ENCODE measurements at places on chromosomes 11 and 22. TPM values are rescaled to one million over a fixed set of nuclear protein-coding genes. Genes with fewer than 3 reads are reported as not detected.

The THY1 gene
- total RNA-seq, result 3.6 TPM

The SLC36A4 gene
- total RNA-seq, result 8.4 TPM

DNA sequence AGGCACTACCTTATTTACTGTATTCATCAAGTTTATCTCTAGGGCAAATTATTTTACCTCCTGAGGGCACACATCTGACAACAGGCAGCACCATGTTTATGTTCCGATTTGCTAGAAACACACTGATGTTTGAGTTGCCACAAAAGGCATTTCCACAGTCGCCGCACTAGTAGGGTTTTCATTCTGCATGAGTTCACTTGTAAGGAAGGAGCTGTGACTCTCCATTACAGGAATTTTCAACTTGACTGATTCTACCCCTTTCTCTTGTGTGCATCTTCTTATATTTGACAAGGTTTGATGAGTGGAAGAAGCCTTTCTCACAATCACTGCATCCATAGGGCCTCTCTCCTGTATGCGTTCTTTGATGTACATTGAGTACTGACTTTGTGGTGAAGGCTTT, 455.9 kb upstream of the CNTN5 start:
- ATAC-seq, result no peak

DNA sequence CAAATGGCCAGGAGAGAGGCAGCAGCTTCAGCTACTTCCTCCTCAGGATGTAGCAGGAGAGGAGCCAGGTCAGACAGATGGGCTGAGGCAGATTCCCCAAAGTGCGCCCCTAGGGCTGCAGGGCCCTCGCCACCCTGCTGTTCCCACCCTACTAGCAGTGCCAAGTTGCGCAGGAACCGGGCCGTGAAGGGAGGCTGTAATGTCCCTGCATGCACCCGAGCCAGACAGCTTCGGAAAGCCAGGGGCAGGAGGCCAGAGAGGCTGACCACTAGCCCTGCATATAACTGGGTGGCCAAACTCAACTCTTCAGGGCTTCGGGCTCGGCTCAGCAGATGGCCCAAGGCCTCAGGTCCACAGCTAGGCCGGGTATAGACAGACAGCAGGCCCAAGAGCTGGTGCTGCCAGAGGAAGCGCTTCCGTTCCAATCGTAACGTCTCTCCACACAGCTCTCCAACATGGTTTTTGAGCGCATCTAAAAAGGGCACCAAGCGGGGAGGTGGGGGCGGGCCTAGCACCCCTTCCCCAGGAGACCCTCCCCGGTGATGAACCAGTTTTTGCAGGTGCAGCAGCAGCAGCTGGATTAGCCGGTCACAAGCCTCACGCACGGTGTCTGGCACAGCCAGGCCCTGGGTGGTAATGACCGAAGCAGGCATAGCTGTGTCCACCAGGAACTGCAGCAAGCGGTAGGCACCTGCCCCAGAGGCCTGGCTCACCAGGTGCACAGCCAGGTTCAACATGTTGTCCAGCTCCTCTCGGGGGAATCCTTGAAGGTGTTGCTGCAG, 2.0 kb upstream of the GANAB start:
- ATAC-seq, result no peak

GRCh38 chr22:46914916-46915894, 152.8 kb downstream of the TBC1D22A start:
- ATAC-seq, result no peak

DNA sequence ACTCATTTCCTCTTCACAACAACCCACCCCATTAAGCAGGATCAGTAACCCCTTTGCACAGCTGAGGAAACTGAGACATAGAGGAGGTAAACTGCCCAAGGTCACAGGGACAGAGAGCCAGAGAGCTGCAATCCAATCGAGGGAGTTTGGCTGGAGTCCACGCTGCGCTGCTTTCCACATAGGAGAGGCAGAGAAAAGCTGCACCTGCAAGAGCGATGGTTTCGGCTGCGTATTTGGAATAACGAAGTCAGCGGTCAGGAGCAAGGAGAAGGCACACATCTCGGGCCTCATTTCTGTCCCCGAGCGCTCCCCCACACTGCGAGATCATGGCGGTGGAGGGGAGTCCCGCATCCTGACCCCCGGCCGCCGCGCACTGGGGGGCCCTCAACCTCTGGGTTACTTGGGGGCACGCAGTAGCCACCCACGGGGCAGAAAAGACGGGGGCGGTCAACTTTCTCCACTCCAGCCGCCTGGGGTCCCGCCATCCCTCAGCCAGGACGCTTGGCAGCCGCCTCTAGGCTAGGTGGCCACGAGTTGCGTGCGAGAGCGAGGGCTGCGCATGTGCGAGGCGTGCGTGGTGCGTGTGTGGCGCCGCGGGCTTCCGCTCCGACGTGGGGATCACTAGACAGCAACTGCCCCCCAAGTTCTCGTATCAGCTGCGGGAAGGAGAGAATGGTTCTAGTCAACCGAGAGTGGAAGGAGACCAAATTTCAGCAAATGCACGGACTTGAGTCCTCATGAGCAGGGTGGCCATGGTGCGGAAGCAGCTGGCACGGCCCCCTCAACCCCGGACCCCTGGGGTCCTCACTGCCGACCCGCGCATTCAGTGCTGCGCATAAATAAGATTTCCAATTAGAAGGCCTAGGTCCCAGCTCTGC, 42.3 kb upstream of the CLDN5 start:
- ATAC-seq, result no peak

GRCh38 chr22:26669060-26669481, 11.7 kb downstream of the MIAT start:
- no peak for ATAC-seq

DNA sequence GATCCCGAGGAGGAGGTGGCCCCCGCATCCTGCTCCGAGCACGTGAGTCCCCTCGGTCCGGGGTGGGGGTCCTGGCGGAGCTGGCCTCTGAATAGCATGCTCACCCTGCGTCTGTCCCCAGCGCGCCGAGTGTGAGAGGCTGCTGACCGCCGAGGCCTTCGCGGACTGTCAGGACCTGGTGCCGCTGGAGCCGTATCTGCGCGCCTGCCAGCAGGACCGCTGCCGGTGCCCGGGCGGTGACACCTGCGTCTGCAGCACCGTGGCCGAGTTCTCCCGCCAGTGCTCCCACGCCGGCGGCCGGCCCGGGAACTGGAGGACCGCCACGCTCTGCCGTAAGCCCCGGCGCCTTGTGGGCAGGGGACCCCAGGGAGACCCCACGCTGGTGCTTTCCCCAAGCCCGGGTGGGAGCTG, 3.5 kb downstream of the MUC2 start:
- no peak for ATAC-seq

GRCh38 chr22:38320605-38321402, 3.6 kb upstream of the CSNK1E start:
- no peak for ATAC-seq
